ENCODE measurements at places on chromosomes 4 and X.

GRCh38 chr4:100651499-100652175 lies 133.8 kb upstream of the EMCN start:
- DNase-seq: no peak
- no peaks in the 10 kb centered on the region for H3K4me1 ChIP-seq
- H3K27me3 ChIP-seq: no peaks in the 10 kb centered on the region
- H3K36me3 ChIP-seq: no peaks in the 10 kb centered on the region
- no peak overlapping the region for H3K4me3 ChIP-seq

DNA sequence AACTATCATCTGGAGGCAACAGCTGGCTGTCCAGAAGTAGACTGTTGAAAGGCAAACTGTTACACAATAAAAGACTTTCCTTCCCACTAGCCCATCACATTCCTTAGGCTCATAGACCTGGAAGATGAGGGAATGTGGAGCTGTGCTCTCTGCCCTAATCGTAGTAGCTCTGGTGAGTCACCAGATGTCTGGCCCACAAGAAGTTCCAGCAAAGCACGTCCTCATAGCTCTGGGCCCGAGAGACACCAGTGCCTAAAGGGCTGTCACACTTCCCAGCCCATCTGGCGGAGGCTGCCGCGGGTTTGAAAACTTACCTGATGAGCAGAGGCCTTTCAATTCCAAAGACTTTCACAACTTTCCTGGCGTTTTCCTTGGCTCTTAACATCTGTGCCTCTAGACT lies 81.7 kb upstream of the STOX2 start:
- no peak overlapping the region for H3K4me3 ChIP-seq
- H3K27ac ChIP-seq: no peak overlapping the region
- DNase-seq: no peak

DNA sequence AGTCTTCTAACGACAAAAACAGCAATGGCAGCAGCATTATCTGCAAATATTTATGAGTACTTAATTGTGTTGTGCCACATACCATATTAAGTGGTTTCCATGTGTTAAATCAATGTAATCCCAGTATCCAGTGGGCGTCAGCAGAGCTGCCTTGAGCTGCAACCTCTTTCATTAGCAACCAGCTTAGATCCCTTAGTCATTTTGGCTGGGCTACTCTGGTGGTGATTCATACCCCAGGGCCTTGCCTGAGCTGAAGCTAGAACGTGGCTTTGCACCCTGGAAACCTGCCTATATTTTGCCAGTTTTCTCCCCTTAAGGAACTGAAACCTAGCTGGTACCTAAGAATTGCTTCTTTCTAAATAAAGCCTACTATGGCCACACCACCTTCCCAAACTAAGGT lies 474.3 kb upstream of the FTHL17 start:
- H3K4me3 ChIP-seq: no peak overlapping the region
- no peak overlapping the region for H3K27ac ChIP-seq
- DNase-seq: no peak

DNA sequence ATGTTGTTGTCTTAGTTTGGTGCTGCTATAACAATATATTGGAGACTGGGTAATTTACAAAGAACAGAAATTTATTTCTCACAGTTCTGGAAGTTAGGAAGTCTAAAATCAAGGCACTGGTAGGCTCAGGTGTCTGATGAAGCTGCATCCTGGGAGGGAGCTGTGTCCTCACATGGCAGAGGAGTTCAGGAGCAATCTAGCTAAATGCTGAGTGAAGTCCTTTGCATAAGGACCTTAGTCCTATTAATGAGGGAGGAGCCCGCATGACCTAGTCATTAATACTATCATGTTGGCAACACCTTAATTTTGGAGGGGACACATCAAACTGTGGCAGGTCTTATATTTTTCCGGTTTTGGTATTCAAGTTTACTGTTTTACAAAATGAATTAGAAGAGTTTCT lies 36.0 kb upstream of the NSUN7 start:
- no peaks in the 10 kb centered on the region for H3K36me3 ChIP-seq
- H3K27me3 ChIP-seq: peaks cover 16% of the 10 kb centered on the region
- no peak for DNase-seq
- H3K27ac ChIP-seq: no peak overlapping the region
- peaks cover 40% of the 10 kb centered on the region for H3K4me1 ChIP-seq
- H3K4me3 ChIP-seq: no peak overlapping the region

Data from activated T-cell treated with anti-CD3 and anti-CD28 coated beads, Interleukin-2, amount 50 U/mL, for 72 hours (primary cell).